Fibroblast of the conjunctiva (primary cell): ENCODE measurements at places on chromosomes 7 and 10.

DNA sequence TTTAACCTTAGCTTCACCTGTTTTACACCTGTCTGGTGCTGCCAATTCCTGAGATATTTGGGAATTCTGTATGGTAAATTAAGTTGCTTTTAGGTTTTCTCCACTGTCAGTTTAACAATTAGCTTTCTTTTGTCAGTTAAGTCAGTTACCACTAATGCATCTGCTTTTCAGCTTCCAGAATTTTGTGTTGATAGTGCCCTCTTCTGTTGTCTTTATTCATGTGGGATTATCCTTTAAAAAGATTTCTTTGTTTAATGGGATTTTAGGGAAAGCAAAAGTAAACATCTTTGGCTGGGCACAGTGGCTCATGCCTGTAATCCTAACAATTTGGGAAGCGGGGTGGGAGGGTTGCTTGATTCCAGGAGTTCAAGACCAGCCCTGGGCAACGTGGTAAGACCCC, 8.1 kb downstream of the TFAM start:
- DNase-seq = no peak

GRCh38 chr10:131943021-131943814, 38.5 kb downstream of the BNIP3 start:
- no peak for DNase-seq

GRCh38 chr7:113087071-113087998, 708 bp upstream of the GPR85 start:
- peak; percentile 74 for DNase-seq

GRCh38 chr7:15820319-15820718, 133.8 kb upstream of the MEOX2 start:
- DNase-seq = no peak

GRCh38 chr10:62268027-62268398, 631 bp downstream of the RTKN2 start:
- no peak for DNase-seq

- no peak for DNase-seq
Measured at GRCh38 chr7:49497471-49497870, 276.0 kb upstream of the VWC2 start.

DNA sequence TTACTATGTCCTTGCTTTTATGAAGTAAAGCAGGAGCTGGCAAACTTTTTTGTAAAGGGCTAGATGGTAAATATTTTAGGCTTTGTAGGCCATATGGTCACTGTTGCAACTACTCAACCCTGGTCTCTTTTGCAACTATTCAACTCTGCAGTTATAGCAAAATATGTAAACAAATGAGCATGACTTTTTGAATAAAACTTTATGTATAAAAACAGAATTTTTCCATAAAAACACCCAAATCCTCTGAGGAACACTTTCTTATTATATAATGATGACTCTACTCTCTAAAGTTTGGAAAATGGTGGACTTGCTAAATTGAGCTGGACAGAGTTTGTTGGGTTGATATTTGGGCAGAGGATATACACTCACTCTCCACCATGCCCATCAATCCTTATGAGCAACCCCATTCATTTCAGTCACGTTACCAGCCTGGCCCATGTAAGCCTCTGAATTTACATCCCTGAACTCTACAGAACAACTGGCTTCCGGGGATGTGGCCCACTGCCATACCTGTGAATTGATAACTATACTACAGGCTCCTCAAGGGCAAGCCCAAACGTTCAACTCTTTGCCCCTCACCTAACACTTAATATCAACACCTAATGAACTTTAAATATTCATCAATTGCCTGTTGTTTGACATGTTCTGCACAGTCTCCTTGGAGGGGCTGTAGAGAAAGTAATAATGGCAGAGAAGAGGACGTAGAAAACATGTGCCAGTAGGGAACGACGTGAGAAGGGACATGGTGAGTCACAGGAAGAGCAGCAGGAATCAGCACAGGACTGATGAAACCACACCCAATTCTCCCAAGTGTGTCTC, 37.6 kb downstream of the SGMS1 start:
- peak; percentile 51 for DNase-seq

DNA sequence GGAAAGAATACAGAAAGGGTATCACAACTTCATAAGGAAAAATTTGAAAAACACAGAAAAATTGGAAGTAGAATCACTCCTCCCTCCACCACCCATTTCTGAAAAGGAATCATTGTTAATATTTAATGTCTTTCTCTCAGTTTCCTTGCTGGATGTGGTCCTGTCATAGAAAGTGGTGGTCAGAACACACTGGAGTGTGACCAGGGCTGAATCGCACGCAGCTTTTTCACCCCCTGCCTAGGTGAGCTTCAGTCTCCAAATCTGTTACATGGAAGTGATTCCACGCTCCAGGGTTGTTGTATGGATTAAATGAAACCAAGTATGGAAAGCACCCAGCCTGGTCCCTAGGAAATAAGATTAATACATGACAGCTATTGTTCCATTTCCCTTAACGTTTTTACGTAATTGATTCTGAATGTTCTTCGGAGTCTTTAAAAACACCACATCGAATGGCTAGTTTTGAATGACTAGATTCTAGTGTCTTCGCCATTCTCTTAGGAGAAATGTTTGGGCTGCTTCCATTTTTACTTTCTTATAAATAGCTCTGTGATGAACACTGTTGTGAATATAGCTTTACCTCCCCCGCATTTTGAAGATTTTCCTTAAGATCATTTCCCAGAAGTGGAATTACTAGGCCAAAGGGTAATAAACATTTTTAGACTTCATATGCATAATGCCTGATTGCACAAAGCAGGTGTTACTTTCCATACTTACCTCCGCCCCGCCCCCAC, 10.9 kb upstream of the DUSP5 start:
- DNase-seq = no peak

DNA sequence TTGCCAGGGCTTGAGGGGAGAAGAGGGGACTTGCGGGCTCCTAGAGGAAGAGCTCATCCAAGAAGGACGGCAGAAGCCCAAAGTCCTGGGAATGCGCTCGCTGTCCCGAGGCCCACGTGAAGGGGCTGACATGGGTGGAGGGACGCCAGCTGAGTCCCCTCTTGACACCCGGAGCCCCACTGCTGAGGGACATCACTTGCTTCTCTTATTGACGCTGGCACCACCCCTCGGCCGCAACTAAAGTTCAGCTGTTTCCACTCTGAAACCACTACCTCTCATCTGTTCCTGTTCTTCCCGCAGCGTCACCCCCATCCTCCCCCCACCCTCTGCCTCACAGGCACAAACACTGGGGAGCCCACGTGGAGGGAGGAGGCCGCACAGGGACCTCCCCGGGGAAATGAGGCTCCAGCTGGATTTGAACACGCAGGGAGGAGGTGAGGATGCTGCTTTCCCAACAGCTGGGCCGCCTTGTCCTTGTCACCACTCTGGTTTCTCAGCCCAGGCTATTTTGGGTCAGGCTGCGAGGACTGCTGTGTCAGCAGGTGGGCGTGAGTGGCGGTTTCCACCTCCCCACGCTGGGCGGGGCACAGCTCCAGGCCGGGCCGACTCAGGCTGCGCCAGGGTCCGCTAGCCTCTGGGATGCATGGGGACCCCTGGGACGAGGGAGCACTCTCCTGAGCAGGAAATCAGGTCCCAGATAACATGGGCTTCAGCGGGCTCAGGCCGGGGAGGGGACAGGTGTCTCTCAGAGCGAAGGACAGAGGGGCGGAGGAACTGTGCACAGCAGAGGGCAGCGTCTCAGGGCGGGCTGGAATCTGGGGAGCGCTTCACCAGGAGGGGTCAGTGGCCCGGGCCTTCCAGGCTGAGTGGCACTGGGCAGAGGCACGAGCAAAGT, 156.3 kb downstream of the ZNF248 start:
- no peak for DNase-seq

DNA sequence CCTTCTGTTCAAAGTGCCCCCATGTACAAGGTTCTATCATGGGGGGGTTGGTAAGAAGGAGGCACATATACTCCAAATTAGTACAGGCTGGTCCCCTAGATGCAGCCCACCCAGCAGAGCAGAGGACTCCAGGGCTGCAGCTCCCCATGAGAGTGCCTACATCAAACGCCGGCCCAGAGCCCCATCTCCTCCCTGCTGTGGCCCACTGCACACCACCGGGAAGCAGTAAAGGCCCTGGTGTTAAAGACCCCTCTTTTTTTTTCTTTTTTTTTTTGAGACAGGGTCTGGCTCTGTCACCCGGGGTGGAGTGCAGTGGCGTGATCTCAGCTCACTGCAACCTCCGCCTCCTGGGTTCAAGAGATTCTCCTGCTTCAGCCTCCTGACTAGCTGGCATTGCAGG, 47.4 kb downstream of the SH3PXD2A start:
- DNase-seq = no peak

- no peak for DNase-seq
Measured at GRCh38 chr7:18927134-18927533, 190.3 kb downstream of the TWIST1 start.

- no peak for DNase-seq
Measured at GRCh38 chr10:55233090-55233489, 432.1 kb upstream of the PCDH15 start.

DNA sequence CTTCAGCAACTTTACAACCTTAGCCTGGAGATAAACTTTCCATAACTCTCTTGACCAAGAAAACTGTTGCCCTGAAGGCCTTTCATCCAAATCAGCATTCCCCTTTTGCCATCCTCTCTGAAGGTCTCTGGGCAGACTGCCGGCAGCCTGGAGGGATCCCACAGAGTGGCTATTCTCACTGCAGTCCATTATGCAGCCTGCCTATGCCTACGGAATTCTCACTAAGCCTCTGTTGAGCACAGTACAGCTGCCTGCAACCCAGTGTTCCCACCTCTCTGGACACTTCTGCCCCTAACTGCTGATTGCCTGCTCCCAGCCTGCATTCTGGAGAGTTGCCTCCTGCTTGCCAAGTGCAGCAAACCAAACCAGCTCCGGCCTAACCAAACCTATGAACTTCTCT, 548.9 kb upstream of the STEAP1 start:
- no peak for DNase-seq

GRCh38 chr7:31432836-31433340, 81.0 kb upstream of the ITPRID1 start:
- DNase-seq = no peak

DNA sequence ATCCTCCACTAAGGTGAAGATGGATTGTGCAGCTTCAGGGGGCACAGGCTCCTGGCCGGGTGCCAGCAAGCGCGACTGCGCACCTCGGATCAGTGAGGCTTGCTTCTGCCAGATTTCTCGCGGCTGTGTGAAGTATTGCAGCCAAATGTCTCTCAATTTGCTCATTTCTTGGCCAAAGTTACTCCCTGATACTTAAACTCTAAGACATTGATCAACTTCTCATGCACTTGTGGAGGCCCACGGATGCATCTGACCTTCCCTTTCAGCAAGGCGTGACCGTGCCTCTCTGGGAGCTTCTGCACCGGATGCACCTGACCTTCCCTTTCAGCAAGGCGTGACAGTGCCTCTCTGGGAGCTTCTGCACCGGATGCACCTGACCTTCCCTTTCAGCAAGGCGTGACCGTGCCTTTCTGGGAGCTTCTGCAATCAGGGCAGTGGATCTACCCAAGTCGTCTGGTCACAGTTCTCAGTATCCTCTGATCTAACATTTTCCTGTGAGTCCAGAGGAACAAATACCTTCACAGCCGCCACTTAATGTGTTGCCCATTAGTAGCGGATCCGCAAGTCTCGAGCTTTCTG, 248.3 kb downstream of the ADARB2 start:
- DNase-seq = no peak

- DNase-seq = no peak
Measured at GRCh38 chr7:66069732-66070131, 5.9 kb upstream of the ASL start.

- no peak for DNase-seq
Measured at GRCh38 chr7:43430411-43430810, 152.5 kb upstream of the STK17A start.

- no peak for DNase-seq
Measured at GRCh38 chr10:72638586-72639440, 12.9 kb upstream of the MICU1 start.

DNA sequence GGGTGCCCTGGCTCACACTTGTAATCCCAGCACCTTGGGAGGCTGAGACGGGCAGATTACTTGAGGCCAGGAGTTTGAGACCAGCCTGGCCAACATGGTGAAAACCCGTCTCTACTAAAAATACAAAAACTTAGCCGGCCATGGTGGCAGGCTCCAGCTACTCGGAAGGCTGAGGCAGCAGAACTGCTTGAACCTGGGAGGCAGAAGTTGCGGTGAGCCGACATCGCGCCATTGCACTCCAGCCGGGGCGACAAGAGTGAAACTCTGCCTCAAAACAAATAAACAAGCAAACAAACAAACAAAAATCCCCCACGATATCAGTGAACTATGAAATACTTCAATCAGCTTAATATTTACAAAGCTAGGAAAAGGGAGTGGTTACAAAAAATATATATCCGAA, 382.3 kb upstream of the KCND2 start:
- no peak for DNase-seq

DNA sequence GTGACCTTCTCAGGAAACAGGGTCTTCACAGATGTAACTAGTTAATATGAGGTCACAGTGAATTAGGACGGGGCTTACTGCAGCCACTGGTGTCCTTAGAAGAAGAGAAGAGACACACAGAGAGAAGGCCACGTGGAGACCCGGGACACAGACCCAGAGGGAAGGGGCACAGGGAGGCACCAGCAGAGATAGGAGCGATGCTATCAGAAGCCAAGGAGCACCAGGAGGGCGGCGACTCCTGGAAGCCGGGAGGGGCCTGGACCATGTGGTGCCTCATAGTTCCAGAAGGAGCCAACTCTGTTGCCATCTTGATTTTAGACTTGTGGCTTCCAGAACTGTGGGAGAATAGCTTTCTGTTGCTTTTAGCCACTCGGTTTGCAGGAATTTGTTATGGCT, 505.9 kb downstream of the TCERG1L start:
- DNase-seq = no peak

DNA sequence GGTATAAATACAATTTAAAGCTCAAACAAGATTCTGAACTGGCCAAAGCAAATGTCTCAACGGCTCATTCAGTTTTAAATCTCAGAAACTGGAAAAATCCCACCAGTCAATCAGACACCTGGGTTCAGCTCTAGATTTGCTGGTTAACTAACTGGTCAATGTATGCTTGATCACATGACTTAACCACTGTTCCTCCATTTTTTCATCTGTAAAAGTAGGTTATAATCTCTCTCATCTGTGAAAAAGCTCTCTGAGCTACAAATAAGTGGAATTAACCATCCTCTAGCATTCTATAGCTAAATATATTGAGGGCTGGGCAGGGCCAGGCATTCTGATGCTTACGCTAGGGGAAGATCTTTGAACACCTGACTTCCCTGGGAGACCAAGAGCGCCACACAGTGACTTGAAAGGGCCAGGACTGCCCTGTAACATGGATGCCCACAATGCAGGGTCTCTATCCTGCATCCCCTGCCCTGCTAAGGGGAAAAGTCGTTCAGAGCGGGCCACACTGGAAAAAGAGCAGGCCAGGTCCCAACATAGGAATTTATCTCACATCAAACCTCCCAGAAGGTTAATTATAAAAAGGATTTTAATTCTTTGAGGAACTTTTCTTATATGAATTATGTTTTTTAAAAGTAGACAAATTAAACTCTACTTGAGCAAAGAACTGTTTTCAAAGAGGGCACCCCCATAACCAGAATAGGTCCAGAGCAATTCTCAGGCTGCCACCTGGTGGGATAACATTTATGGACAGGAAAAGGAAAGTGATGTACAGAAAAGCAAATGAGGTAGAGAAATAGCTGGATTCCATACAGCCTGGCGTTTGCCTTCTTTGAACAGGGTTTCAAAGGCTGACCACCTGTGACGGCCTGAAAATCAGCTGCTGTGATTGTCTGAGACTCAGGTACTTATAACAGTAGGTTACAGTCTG, 1.8 kb downstream of the RP9 start:
- peak; percentile 47 for DNase-seq

- DNase-seq = no peak
Measured at GRCh38 chr10:47165168-47165710, 134.8 kb upstream of the GDF10 start.
